ENCODE measurements at places on chromosomes 3 and 15.

DNA sequence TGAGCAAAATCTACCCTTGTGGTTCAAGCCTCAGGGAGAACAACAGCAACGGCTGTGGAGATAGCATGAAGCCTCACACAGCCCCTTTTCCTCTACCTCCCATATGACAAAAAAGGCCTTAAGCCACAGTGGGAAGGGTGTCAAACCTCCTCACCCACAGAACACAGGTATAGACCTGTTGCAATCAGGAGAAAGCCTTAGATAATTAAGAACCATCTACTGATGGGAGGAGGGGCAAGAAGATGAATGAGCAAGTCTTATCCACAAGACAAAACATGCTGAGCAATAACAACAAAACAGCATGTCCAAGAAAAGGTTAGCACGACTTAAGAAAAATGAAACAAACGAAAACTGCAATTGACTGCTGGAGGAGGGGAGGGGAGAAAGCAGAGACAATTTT, 272.9 kb upstream of the BCHE start:
- no peak for DNase-seq

GRCh38 chr3:12854565-12854964, 13.2 kb upstream of the RPL32 start:
- DNase-seq: no peak

GRCh38 chr3:174547801-174548435, 311.2 kb upstream of the NAALADL2 start:
- DNase-seq: peak; percentile 28

DNA sequence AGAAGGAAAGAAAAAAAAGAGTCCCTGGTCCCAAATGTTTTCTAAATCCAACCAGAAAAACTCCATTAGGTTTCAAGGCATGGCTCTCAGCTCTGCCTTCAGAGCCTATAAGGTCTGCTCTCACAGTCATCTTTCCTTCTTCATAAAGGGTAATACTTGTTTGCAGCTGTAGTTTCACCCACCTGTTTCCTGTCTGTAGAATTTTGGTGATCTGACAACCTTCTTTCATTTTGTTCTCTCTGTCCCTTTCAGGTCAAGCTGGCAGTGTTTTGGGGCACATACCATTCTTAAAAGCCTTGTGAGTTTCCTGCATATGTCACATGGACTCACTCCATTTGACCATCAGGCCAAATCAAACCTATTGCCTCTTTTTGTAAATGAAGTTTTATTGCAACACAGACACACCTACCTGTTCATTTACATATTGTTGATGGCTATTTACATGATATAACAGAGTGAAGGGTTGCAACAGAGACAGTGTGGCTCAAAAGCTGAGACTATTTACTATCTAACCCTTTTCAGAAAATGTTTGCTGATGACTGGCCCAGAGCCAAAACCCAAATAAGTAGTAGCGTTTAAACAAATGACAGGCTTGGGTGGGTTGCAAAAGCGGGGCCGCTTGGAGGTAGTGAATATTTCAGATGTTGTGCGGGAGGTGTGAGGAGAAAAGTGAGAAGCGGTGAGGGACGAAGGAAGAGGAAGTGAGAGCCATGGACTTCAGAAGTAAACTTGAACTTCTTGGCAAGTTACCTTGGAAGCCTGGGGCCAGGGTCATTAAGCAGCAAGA, 292.7 kb upstream of the PROK2 start:
- DNase-seq: no peak

DNA sequence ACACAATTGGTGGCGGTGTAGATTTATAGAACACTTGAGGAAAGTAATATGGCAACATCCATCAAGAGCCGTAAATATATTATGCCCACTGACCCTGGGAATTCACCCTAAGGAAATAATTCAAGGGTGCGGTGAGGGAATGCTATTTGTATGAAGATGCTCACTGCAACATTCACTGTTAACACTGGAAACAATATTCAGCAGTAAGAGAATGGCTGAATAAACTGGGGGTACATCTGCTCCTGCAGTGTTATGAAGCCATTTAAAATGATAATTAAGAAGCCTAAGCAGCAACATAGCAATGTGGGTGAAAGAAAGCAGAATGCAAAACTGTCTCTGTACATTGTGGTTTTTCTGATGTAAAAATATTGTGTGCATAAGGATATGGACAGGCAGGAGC, 87.6 kb downstream of the RAB11A start:
- no peak for DNase-seq

Measured in IMR-90 (cell line).